ENCODE measurements at places on chromosomes 4 and X.

DNA sequence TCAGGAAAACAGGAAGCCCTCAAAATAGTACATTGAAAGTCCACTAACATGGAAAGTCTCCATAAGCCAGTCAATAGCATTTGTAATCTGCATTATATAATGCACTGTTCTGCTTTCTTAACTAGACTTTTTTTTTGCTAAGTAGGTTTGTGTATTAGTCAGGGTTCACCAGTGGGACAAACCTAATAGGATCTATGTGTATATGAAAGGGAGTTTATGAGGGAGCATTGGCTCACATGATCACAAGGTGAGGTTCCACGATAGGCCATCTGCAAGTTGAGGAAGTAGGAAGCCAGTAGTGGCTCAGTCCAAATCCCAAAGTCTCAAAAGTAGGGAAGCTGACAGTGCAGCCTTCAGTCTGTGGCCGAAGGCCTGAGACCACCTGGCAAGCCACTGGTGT lies 116.0 kb downstream of the MXRA5 start:
- no peak for DNase-seq

DNA sequence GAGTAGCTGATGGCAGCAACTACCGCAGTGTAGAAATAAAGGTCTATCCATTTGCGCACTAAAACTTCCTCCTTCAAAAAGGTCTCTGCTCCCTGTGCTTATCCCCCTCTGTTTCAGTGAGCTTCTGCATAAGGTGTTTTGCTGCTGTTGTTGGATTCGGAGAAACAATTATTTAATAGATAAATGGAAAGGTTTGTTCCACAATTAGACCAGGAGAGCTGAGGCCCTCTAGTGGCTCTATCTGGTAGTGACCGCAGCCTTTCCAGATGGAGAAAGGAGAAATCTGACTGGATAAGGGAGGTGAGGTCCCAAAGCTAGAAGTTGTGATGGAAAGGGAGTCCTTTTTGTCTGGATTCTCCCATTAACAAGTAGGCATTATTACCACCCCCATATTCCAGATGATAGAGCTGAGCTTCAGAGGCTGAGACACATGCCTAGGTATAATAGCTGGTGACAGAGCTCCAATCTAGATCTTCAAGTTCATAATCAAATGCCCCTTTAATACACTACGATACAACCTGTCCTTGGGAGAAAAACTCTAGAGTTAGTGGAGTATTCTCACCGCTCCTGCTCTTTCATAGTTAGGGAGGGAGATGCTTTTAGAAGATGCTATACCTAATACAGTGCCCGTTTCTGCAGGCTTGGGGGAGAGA lies 5.1 kb upstream of the GABRQ start:
- DNase-seq = no peak

GRCh38 chrX:10620121-10620699 lies at the start of gene MID1:
MID1 (minus strand) TSS chrX:10620585; CDS start chrX:10567547, 53,038 bp downstream.
- no peak for DNase-seq

DNA sequence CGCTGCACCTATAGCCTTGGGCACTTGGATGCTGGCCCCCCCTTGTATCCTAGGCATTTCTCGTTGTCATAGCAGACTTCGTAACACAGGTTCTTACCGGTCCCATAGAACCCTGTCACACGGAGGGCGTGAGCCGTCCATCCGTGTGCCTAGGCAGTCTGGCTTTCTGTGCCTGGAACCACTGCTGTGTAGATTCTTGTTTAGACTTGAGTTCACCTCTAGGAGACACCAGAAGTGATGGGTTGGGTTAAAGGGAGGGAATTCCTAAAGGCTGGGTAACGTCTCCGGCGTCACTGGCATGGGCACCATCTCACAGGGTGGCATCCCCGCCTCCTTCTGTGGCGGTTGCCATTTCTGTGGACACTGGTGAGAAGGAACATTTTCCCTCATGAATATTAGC lies 13.5 kb upstream of the NKX1-1 start:
- DNase-seq = no peak

GRCh38 chr4:94892051-94892450 lies 134.3 kb downstream of the BMPR1B start:
- DNase-seq = no peak

- no peak for DNase-seq
These were observed 17.2 kb downstream of the ANXA3 start for GRCh38 chr4:78568640-78569305.
